ELF-1 (cell line): ENCODE measurements at places on chromosomes 7 and 10.

- DNase-seq: no peak
Measured at GRCh38 chr10:13018171-13018570, 16.7 kb upstream of the CCDC3 start.

DNA sequence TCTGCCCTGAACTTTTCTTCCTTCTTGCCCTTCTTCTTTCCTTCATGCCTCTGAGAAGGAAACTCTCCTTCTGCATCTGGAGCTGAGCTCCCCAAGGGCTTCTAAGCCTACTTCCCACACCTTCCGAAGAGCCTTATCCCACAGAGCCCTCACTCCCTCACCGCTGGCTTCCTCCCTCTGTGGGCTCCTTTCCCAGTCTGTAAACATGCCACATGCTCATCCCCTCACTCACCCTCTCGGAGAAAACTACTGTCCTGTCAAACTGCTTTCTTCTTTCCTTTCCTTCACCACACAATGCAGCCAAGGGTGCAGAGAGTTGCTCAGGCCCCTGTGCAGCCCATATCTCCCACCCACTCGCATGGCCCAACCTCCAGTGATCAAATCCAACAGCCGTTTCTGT is 18.1 kb downstream of the ANKRD16 start:
- no peak for DNase-seq

DNA sequence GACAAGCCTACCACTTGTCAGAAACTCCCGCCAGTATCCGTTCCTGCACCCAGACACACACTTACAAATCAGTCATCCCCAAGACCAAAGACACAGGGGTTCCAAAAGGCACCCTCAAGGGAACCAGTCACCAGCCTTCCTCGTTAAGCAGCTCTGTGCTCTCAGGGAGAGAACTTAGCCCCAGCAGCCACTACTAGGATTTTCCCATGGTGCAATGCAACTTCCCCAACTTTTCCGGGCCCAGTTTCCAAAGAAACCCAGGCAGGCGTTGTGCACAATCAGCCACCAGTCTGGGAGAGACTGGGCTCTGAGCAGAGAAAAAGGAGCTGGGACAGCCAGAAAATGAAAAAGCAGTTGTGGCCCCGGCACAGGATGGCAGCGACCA is 1.2 kb downstream of the DLG5 start:
- DNase-seq: peak; percentile 34

DNA sequence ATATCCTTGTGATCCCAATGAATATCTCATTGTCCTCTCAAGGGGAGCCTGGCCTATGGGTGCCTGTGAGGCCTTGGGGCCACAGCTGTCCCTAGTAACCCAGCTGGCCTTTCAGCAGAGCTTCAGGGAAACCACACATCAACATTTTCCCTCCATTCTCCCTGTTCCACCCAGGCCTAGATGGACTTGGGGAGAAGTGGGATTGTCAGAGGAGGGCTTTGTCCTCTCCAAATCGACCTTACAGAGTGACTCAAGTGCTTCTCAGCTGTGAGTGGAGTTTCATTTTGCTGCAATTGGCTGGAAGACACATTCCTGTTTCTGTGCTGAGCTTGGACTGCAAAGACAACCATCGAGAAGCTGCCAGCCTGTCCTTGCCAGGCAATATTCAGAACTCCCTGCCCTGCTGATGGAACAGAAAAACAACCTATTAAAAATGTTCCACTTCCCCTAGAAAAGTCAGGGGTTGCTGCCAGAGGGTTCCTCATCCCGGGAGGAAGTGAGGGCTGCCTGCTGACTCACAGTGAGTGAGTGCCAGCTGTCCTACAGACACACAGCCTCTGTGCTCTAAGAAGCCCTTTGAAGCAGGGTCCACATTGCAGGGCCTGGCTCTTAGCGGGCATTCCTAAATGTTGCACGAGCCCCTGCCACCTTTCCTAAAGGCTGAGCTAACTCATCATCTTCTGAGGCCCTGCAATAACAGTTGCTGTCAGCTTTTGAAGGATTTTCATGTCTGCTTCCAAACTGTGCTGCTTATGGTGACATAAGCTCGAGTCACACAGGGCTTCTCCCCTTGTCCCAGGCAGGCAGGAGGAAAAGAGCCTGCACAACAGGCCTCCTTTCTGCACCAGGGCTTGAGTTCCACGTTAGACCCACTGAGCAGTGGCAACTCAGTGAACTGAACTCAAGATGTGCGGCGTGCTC is 20.5 kb downstream of the STRA8 start:
- DNase-seq: peak; percentile 32

DNA sequence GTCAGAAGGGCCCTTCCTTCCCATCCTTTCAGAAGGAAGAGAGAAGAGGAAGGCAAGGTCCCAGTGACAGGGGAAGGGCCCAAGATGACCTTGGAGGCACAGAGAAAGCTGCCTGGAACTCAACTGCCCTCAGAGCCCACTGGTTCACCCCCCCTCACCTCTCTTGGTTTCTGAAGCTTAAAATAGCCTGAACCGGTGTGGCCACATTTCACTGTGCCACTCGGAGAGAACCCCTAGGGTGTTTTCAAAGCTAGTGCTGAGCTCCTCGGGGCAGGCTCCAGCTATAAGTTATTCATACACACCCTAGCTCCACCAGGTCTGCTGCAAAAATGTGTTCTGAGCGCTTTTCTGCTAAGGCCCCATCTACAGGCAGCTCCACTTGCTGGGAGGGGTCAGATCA is 60.9 kb upstream of the ADRB1 start:
- DNase-seq: peak; percentile 70

DNA sequence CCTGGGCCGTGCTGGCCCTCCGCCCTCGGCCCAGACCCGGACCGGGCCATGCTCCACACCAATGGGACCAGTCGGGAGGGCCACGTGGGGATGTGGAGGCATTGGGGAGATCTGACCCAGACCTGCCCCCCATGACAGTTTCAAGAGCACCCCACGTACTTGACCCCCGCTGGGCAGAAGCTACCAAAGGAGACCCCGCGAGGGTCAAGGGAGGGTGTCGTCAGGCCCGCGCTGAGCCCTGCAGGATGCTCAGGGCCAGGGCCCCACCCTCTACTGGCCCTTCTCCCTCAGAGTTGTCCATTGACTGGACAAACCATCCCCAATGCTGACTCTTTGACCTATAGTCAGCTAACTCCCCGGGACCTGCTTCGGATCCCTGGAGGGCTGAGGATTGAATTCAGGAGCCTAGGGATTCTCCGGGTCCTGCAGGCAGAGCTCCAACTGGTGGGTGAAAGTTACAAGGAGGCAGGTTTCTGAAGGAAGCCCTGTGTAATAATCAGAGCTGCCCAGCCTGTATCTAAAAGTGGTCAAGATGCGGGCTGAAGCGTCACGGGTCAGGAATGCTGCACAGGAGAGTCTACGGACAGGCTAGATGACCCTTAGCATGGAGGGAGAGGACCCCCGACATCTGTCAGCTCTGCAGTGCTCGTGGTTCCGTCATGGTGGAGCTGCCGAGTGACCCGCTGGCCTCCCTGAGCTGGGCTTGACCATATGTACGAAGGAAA is 498 bp upstream of the CALHM2 start:
- peak; percentile 23 for DNase-seq

DNA sequence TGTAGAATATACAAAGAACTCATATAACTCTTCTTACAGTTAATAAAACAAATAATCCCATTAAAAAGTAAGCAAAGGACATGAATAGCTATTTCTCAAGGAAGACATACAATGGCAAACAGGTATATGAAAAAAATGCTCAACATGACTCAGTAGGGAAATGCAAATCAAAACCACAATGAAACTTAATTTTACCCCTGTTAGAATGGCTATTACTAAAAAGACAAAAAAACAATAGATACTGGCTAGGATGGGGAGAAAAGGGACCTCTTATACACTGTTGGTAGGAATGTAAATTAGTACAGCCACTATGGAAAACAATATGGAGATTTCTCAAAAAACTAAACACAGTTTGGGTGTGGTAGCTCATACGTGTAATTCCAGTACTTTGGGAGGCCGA is 37.8 kb downstream of the HERPUD2 start:
- DNase-seq: no peak

- no peak for DNase-seq
Measured at GRCh38 chr10:95814011-95814727, 58.2 kb downstream of the ENTPD1 start.

DNA sequence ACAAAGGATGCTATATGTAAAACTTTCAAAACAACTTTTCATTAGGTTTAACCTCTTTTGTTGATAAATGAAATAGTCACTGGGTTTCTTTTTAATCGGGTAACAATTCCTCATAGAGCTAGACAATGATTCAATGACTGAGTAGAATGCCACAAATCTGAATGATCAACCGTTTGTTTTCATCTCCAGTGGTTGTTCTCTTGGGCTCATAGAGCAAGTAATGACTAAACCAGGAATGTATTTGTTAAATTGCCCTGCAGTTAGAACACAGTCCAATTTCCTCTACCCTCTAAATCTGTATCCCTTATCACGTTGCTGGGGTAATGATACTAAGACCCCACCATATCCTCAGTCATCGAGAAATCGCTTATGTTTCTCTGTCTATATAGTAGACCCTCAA is 40.0 kb downstream of the CNNM1 start:
- DNase-seq: no peak

- DNase-seq: no peak
Measured at GRCh38 chr7:40519009-40519408, 384.2 kb downstream of the SUGCT start.

DNA sequence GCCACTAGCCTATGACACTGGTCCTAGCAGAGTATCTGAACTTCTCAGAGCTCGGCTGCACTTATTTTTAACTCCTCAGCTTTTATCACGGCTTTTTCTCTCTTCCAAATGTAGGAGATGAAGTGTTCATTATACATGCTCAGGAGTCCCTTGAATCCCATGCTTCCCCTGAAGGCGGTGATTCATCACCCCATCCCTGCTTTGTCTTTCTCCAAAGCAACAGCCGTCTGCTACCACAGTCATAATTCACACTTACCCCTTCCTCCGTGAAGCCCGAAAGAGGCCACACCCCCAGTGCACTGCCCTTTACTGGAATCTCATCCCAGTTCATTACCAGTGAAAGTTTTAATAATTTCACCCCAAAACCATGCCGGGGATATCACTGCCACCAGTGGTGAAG is 301.5 kb upstream of the SHH start:
- no peak for DNase-seq

GRCh38 chr7:144827621-144828020 is 8.2 kb downstream of the TPK1 start:
- DNase-seq: no peak

DNA sequence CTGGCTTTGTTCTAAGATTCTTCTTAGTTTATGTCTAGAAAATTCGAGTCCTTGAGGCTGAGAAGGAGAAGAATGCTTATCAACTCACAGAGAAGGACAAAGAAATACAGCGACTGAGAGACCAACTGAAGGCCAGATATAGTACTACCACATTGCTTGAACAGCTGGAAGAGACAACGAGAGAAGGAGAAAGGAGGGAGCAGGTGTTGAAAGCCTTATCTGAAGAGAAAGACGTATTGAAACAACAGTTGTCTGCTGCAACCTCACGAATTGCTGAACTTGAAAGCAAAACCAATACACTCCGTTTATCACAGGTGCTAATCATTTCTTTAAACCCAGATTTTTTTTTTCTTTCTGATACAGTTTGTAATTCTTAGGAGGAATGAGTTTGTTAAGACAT is 6.7 kb downstream of the CEP55 start:
- DNase-seq: no peak

DNA sequence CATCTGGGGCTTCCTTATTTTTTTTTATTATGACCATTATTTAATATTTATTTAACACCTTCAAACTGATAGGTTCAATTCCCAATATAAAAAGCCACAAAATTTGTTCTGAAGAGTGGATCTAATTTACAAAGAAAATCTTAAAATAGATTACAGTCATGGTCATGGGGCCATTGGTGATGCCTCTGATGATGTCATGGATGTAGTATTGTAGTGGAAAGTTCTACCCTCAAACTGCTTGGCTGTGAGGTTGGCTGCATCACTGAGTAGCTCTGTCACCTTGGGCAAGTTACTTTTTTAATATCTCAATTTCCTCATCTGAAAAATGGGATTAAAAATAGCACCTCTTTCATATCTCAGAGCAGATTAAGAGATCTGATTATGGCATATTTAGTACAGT is 128.5 kb downstream of the DKK1 start:
- DNase-seq: no peak

DNA sequence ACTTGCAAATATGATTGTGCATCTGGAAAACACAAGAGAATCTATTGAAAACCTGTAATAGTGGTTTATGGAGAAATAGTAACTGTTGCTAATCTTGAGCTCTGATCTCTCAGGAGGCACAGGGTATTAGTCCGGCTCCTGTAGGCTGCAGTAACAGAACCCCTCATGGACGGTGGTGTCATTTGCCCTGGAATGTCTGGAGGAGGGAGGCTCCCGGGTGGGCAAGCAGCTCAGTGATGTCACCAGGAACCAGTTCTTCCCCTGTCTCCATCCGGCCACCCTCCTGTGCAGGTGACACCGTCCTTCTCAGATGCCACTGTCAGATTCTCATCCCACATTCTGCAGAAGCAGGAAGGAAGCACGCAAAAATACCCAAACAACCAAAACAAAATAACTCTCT is 29.3 kb downstream of the INPP5A start:
- DNase-seq: peak; percentile 66

- DNase-seq: no peak
Measured at GRCh38 chr10:77698267-77698931, 60.8 kb upstream of the KCNMA1 start.

GRCh38 chr10:78041170-78042057 is 7.8 kb downstream of the RPS24 start:
- no peak for DNase-seq

- DNase-seq: no peak
Measured at GRCh38 chr7:142711746-142712616, 37.3 kb upstream of the PRSS1 start.

DNA sequence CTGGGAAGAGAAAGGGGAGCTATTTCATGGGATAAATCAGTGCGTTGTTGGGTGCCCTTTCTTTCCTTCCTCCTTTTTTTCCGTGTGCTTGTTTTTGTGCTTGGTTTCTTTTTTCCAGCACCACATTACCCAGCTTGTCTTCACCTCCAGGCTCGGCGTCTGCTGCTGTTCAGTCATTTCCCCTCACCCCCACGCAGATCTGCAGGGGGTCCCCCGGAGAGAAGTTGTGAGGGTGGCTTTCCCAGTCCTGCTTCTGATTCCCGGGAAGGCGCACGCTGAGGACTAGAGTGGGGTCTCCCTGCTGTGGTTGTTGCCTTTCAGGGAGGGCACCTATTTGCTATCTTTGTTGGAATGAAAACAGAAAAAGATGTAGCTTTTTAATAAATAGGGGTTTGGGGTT is 1.6 kb downstream of the CAMK1D start:
- DNase-seq: no peak

- peak; percentile 95 for DNase-seq
Measured at GRCh38 chr10:7541137-7542087, 125.4 kb downstream of the ITIH5 start.

- no peak for DNase-seq
Measured at GRCh38 chr10:112208997-112209396, 25.4 kb upstream of the GPAM start.

DNA sequence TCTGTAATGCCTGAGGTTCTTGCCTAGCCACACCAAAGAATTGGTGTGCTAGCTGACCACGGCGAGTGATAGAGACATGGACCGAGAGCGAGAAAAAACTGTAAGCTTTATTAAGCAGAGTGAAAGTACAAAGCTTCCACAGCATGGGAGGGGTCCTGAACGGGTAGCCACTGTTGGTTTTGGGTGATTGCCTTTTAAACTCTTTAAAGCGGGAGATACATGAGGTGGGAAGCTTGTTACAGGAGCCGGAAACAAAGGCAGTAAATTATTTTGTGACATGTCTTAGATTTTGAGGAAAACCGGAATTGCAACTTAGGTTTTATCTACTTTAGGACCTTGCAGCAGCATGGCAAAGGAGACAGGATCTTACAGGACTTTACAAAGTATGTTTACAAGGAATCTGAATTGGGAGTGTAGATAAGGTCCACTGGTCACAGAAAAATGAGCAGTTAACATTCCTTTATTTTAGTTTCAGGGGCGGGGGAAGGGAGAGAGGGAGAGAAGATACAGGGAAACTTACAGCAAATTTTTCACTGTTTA is 252.7 kb upstream of the MBL2 start:
- DNase-seq: peak; percentile 66
